Body of pancreas (tissue), 4 donors: ENCODE measurements at places on chromosomes 5 and 9. TPM values are rescaled to one million over a fixed set of nuclear protein-coding genes. Genes with fewer than 3 reads are reported as not detected.

Gene ADGRD2
- not detected for total RNA-seq

Gene ZNF462
- 8.9 TPM for total RNA-seq

Gene LRRC14B
- total RNA-seq = not detected

Gene CCDC192
- not detected for total RNA-seq

Gene SLIT3
- 6.6 TPM for total RNA-seq

Gene RANBP17
- 9.1 TPM for total RNA-seq

Gene TMC1
- not detected for total RNA-seq

Gene AK6
- total RNA-seq = 8.3 TPM

Gene NR6A1
- total RNA-seq = 3.3 TPM

Gene ECSCR
- 6.2 TPM for total RNA-seq

Gene SPAAR
- total RNA-seq = 7.3 TPM

Gene PAPPA
- 2.0 TPM for total RNA-seq

Gene PHF24
- not detected for total RNA-seq

Gene DDX4
- not detected for total RNA-seq

Gene KCNV2
- total RNA-seq = not detected

Gene PCA3
- not detected for total RNA-seq

Gene ADAMTS6
- total RNA-seq = not detected

Gene TRIM36
- 3.0 TPM for total RNA-seq

Gene ZNF608
- total RNA-seq = 30.1 TPM

Gene BTNL9
- total RNA-seq = 20.2 TPM

Gene SHC3
- total RNA-seq = 5.7 TPM

Gene ACOT12
- total RNA-seq = not detected

Gene GFPT2
- 3.9 TPM for total RNA-seq

Gene IL5
- not detected for total RNA-seq

Gene SVEP1
- 23.7 TPM for total RNA-seq

Gene TRPM3
- total RNA-seq = 1.3 TPM

Gene TLX3
- not detected for total RNA-seq

Gene STC2
- total RNA-seq = 35.0 TPM

Gene CFAP77
- not detected for total RNA-seq

Gene KCNT1
- under 0.01 TPM for total RNA-seq

Gene SHISAL2B
- 9.9 TPM for total RNA-seq

Gene CDKN2B
- total RNA-seq = 6.0 TPM

Gene NUTM2G
- total RNA-seq = not detected

Gene FAM219A
- total RNA-seq = 6.6 TPM

Gene PRUNE2
- 15.2 TPM for total RNA-seq

Gene GCNT4
- 4.2 TPM for total RNA-seq
